ENCODE measurements at places on chromosomes 7 and 10.

- DNase-seq = no peak
These were observed 41.2 kb upstream of the UBE3C start for GRCh38 chr7:157097569-157097968.

- no peak for DNase-seq
These were observed 26.4 kb downstream of the GLUD1 start for GRCh38 chr10:87068281-87068680.

DNA sequence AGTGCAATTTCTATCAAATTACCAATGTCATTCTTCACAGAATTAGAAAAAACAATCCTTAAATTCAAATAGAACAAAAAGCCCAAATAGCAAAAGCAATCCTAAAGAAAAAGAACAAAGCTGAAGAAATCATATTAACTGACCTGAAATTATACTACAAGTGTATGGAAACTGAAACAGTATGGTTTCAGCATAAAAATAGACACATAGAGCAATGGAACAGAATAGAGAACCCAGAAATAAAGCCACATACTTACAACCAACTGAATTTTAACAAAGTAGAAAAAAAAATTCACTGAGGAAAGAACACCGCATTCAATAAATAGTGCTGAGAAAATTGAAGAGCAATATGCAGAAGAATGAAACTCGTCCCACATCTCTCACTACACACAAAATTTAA, 142.0 kb upstream of the CHRM2 start:
- no peak for DNase-seq

GRCh38 chr7:26298472-26299058, 6.9 kb downstream of the SNX10 start:
- DNase-seq = no peak

DNA sequence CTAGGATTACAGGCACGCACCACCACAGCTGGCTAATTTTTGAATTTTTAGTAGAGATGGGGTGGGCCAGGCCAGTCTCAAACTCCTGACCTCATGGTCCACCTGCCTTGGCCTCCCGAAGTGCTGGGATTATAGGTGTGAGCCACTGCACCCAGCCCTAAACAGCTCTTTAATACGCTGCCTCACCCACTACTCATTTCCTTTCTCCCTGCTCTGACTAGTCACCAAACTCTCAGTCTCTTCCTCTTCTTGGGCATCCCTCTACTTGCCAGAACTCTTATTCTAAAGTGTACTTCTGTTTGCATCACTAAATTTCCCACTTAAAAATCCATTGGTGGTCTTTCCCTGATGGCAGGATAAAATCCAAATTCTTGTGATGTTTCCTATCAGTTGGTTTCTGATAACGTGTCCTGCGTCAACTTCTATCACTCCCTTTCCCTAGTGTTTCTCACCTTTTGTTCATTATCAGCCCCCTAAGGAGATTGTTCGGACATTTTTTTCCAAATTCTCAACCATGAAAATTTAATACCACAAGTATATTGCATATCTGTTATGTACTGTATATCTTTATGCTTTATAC, 124.7 kb downstream of the CUBN start:
- DNase-seq = no peak

DNA sequence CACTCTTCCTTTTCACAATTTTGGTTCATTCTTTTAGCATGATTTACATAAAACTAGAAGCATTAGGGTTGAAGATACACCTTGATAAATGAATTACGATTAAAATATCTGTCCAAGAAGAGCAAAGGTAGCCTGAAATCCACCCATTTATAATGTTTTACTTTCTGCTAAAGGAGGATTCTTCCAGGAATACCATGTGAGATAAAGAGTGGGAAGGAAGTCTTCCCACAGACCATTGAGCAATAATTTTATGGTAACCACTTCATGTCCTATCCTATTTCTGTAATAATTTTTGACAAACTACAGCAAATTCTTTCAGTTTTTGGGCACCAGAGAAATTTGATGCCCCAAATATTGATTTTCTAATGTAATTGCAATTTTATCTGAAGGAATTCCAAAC, 150.6 kb upstream of the STEAP4 start:
- DNase-seq = no peak

- DNase-seq = no peak
These were observed 33.8 kb downstream of the RAMP3 start for GRCh38 chr7:45191396-45191795.

DNA sequence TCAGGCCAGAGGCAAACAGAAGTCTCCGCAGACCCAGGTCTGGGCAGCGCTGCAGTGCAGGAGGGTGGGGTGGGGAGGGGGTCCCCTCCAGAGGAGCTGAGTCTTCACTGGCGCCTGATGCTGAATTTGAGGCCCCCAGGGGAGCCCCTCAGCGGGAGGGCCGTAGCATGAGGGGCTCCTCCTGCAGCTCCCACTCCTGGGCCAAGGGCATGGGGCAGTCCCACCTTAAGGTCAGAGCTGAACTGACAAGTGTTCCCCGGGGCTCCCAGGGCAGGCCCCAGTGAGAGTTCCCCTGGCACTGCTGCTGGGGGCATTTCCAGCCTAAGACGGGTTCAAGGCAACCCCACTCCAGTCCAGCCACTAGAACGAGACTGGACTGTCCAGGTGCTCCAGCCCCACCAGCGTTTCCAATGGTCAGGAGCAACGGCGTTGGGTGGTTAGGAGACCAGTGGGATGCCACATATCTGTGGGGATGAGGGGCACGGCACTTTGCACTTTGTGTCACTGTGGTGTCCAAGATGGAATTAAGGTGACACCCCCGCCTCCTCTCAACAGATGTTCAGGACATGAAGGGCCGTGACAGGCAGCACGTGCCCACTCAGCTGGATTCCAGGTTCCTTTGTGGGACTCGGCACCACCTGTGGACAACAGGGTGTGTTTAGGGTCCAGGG, 139.1 kb downstream of the PTPRN2 start:
- no peak for DNase-seq

DNA sequence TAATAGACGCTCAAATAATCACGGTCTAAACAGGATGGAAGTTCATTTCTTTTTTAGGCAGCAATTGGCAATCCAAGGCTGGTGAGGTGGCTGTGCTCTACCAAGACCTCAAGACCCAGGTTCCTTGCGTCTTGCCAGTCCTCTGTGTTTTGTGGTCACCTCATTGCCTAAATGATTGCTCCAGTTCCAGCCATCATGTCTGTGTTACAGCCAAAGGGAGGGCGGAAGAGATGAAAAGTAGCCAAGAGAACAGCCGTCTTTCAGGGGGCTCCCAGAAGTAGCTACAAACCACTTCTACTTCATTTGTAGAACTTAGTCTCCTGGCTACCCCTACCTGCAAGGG, 19.2 kb upstream of the C10orf67 start:
- no peak for DNase-seq

DNA sequence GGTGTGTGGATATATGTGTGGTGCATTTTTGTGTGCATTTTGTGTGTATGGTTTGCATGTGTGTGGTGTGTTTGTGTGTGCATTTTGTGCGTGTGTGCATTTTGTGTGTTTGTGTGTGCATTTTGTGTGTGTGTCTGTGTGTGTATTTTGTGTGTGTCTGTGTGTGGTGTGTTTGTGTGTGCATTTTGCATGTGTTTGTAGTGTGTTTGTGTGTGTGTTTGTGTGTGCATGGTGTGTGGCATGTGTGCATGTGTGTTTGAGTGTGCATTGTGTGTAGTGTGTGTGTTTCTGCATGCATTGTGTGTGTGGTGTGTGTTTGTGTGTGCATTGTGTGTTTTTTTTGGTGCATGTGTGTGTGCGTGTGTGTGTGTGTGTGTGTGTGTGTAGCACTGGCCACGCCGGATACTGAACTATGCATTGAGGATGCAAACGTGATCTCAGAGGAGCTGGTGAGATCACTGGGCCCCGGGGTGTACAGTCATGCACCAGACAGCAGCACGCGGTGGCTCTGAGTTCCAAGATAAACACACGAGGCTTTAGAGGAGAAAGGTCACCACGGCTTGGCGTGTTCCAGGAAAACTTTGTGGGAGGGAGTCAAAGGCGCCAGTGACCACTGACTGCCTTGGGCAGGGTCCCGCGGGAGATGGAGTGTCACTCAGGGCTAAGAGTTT, 106.6 kb upstream of the SHH start:
- no peak for DNase-seq

DNA sequence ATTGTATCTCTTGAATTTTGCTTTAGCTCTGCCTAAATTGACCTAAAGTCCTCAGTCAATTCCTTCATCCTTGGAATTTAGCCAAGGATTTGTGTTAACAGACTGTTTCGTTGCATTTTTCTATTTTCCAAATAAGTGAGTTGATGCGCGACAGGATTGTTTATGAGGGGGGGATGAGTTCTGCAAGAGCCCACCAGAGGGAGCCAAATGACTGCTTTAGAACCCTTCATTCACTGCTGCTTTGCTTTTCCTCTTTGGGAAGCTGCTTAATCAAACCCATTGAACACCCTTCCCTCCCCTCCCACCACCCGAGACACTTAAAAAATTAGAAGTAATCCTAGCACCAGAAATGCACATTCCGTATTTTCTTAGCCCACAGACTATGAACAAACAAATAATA, 33.7 kb upstream of the PTF1A start:
- peak; percentile 81 for DNase-seq

GRCh38 chr7:6654842-6655610, 17.9 kb downstream of the ZNF316 start:
- DNase-seq = no peak

- DNase-seq = no peak
These were observed 209.0 kb upstream of the FZD1 start for GRCh38 chr7:91055219-91055618.

DNA sequence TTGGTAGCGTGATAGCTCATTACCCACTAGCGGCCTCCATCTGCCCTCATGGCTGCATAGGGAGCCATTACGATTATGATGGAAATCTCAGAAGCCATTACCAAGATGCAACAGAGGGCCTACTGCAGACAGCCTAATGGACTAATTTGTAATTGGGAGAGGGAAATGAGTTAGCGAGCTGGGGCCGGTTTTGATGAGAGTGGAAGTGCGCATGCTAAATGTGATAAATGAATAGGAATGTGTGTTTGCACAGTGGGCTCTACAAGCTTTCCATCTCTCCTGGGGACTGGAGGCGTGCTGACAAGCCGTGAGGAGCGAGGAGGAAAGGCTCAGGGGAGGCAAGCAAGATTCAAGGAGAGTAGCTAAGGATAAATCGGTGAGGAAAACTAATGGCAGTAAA, 644.5 kb upstream of the GALNT17 start:
- no peak for DNase-seq

Measured in iPS-NIHi11 (cell line).